Activated B cell treated with CpG ODN at 0.5 μM for 24 hours (primary cell): ENCODE measurements at places on chromosomes 6 and 20.

- DNase-seq = no peak
Measured at GRCh38 chr6:170030284-170030815, 260.5 kb downstream of the DLL1 start.

GRCh38 chr20:2946988-2947961 lies 74.0 kb downstream of the PTPRA start:
- no peak for DNase-seq

DNA sequence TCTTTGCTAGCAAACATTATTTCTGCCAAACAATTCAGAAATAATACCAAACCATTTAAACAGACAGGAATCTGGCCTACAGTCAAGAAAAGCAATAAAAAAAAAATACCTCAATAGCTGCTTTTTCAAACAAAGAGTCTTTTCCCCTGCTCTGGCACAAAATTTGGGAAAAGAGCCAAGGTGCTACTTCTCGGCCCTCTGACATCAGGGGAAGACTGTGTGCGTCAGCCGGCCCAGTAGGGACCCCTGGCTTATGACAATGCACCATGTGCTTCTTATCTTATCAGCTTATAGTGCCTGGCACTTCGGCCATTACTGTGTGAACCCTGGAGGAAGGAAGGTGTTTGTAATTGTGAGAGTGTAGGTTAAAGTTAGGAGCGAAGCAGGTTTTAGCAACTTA lies 89.4 kb downstream of the PDE10A start:
- DNase-seq = no peak

DNA sequence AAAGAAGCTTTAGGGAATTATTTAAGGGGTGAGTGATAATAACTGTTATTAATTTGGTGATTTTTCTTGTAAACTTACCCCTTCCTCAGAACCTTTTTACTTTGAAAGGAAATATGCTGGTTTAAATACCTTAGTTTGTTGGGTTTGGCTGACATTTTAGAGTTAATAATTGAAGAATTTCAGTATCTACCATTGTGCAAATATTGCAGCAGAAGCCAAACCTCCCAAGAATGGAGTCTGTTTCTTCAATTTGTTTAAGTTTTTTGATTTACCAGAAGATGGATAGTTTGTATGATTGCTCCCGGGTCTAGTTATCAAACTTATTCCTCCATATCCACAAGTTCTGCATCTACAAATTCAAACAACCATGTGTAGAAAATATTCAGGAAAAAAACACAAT lies 77.1 kb downstream of the ATRN start:
- no peak for DNase-seq

DNA sequence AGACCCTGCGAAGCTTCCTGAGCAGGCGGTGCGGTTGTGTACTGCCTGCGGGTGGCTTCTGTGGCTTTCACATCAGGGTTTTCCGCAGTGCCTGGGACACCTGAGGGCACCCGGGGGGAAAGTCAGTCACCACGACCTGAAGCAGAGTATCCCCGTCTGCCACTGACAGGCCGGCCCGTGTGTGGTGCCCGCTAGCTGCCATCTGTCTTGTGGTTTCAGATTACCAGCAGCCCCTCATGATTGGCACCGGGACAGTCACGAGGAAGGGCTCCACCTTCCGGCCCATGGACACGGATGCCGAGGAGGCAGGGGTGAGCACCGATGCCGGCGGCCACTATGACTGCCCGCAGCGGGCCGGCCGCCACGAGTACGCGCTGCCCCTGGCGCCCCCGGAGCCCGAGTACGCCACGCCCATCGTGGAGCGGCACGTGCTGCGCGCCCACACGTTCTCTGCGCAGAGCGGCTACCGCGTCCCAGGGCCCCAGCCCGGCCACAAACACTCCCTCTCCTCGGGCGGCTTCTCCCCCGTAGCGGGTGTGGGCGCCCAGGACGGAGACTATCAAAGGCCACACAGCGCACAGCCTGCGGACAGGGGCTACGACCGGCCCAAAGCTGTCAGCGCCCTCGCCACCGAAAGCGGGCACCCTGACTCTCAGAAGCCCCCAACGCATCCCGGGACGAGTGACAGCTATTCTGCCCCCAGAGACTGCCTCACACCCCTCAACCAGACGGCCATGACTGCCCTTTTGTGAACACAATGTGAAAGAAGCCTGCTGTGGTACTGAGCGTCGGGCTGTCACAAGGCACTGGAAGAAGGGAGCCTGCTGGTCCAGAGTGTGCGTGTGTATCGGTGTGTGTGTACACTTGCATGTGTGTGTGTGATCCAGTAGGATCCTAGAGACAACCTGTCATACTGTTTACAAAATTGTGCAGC lies 54.4 kb downstream of the GOPC start:
- peak; percentile 20 for DNase-seq

- no peak for DNase-seq
Measured at GRCh38 chr6:25157183-25157582, 122.0 kb upstream of the CARMIL1 start.

GRCh38 chr20:47927385-47927851 lies 142.1 kb upstream of the SULF2 start:
- DNase-seq = no peak

- DNase-seq = peak; percentile 72
Measured at GRCh38 chr6:16761471-16762267, 409 bp upstream of the ATXN1 start.

- DNase-seq = no peak
Measured at GRCh38 chr6:56691286-56691595, 48.6 kb upstream of the DST start.

DNA sequence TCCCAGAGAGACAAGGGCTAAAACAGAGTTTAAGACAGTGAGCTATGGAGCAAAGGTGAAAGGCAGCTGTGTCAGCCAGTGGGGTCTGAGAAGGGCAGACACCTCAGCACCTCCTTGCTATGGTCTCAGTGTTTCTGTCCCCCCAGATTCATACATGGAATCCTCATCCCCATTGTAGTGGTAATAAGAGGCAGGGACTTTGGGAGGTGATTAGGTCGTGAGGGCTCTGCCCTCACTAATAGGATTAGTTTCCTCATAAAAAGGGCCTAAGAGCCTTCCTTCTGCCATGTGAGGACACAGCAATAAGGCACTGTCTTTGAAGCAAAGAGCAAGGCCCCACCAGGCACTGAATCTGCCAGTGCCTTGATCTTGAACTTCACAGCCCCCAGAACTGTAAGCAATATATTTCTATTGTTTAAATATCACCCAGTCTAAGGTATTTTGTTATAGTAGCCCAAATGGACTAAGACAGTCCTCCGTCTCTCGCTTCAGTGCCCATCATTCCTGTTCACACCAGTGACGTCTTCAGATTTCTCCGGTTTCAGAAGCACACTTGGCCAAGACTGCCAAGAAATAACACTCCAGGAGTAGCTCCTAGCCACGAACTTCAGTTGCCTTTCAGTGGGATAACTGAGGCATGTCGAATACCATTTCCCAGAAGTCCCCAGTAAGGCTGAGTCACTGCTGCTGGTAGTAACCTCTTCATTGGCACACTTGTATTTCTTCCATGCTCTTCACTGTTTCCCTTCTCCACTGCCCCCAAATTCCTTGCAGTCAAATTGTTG lies 32.8 kb downstream of the SLC13A3 start:
- DNase-seq = no peak

DNA sequence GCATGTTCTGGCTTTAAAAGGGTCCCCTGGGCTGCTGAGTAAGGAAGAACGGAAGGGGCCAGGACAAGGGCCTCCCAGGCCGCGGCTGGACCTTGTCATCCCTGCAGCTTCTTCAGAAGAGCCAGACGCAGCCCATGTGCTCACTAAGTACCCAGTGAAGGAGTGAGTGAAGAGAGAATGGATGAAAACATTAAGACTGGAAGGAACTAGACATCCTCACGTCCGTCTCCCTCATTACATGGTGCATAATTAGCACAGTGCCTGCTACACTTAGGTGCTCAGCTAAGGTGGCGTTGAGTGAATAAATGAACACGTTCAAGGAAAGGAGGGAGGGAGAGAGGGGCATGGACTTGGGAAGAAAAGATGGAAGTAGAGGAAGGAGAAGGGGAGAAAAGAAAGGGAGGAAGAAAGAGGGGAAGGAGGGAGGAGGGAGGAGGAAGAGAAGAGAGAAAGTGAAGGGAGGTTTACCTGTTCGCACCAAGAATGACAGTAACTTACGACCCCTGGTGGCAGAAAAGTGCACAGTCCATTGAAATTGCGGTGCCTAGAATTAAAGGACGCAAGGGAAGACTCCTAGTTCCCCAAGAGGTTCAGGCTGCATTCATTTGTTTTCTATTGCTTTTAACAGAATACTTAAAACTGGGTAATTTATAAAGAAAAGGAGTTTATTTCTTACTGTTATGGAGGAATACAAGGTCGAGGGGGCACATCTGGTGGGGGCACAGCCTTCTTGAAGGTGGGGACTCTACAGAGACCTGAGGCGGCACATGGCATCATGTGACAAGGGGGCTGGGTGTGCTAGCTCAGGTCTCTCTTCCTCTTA lies 8.0 kb downstream of the TP53RK start:
- no peak for DNase-seq

DNA sequence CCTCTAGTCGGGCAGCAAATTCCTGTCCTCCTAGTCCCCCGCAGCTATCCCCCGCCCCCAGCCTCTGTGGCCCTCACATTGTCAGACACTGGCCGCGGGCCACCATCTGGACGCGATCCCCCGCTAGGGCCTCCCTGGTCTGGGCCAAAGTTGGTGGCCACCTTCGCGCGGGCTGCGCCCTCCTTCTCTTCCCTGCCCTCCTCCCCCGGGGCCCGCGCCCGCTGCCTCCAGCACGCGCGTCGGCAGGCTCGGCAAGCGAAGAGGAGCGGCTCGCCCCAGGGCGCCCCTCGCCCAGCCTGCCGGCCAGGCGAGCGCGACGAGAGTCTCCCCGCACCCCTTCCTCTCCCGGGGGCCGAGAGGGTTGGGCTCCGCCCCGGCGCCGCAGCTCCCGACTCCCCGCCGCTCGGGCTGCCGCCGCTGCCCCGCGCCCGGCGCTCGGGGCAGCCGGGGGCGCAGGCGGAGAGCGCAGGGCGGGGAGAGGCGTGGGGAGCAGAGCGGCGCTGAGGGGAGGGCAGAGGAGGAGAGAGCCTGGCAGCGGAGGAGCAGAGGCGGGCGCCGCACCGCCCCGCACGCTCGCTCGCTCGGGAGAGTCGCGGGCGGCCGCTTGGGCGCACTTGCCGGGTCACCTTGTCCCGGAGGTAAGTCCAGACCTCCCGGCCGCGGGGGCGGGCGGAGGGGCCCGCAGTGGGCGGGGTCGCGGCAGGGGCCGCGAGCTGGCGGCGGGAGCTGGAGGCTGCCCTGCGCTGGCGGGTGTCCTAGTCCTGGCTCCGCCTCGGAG lies at the start of gene SYNDIG1:
Gene SYNDIG1 (plus strand): TSS at position 514 of the 778 bp plus-strand sequence. CDS start 73,469 bp downstream, outside the sequence.
- no peak for DNase-seq

GRCh38 chr6:166341977-166342348 lies 382 bp downstream of the SFT2D1 start:
- DNase-seq = no peak

GRCh38 chr6:74605922-74606581 lies 599.8 kb downstream of the COL12A1 start:
- no peak for DNase-seq

GRCh38 chr6:3579652-3580175 lies 122.9 kb upstream of the SLC22A23 start:
- DNase-seq = no peak

GRCh38 chr20:60334911-60335310 lies 376.7 kb downstream of the CDH26 start:
- DNase-seq = no peak

- DNase-seq = no peak
Measured at GRCh38 chr6:150866991-150867501, 1.5 kb downstream of the MTHFD1L start.

DNA sequence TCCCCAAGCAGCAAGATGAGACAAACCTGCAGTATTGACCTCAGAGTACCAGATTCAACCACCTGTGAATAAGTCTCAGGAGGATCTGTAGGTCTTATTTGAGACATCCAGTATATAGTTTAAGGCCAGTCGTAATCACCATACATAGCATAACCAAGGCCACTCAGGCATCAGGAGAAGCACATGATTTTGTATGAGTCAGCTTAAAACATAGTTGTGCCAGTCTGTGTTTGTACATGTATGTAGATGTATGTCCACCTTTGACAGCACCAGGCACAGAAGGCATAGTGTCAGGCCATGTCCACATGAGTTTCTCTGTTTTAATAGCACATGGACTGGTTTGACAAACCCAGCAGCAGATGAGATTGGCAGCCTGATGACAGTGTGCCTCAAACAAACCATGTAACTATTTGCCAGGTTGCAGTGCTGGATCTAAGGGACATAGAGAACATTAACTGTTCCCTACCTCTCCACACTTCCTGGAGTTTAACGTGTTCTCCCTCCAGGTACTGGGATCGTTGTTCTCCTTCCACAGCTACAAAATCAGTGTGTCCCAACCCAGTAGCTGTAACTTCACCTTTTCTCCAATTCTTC lies 8.6 kb upstream of the ASIP start:
- DNase-seq = no peak

DNA sequence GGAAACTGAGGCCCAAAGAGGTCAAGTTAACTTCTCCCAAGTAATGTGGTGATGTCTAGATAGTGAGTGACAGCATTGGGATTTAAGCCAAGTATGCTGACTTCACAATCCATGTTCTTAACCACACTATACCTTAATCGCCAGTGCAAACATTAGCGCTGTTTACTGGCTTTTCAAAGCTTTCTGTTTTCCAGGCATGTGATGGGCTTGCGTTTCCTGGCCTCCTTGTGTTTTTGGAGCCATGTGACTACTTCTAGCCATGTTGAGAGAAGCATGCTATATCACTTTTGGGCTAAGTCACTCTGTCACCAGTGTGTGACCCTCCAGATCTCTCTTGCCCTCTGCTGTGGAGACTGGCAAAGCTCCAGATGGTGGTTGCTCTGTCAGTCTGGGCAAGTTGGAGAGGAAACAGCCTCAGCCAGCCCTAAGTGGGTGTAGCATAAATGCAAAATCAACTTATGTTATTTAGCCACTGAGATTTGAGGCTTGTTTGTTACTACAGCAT lies 76.9 kb downstream of the ANKRD6 start:
- DNase-seq = no peak

- no peak for DNase-seq
Measured at GRCh38 chr6:138691595-138692057, 81.9 kb upstream of the CCDC28A start.

GRCh38 chr6:104888066-104888465 lies 28.3 kb upstream of the HACE1 start:
- DNase-seq = no peak

- no peak for DNase-seq
Measured at GRCh38 chr6:1890987-1891386, 281.3 kb downstream of the FOXC1 start.

DNA sequence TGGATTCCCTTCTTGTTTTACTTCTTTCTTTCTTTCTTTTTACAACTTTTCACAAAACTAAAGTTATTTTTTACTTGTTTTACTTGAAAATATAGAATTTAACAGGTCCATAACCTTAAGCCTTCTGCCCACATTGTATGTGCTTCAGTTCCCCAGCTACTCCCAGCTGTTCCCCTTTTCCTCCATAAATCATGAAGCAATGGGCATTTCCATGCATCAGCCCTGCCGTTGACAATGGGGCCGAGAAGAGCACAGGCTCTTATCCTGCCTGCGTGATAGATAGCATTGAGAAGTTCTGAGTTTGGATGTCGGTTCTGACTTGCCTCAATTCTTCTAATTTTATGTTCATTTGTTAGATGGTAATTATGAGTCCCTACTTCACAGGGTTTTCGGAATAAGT lies 583.8 kb downstream of the CDH26 start:
- no peak for DNase-seq

- DNase-seq = no peak
Measured at GRCh38 chr6:141758430-141758829, 374.3 kb upstream of the GJE1 start.

GRCh38 chr6:41942067-41942851 lies 651 bp upstream of the CCND3 start:
- DNase-seq = no peak

GRCh38 chr6:44867571-44868334 lies 460.4 kb upstream of the RUNX2 start:
- no peak for DNase-seq
